ENCODE measurements at places on chromosomes 3 and 15.

DNA sequence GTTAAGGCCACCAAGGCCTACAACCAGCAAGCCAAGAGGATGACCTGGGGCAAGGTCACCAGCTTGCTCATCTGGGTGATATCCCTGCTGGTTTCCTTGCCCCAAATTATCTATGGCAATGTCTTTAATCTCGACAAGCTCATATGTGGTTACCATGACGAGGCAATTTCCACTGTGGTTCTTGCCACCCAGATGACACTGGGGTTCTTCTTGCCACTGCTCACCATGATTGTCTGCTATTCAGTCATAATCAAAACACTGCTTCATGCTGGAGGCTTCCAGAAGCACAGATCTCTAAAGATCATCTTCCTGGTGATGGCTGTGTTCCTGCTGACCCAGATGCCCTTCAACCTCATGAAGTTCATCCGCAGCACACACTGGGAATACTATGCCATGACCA lies 3.6 kb downstream of the CXCR6 start:
- no peak for DNase-seq

DNA sequence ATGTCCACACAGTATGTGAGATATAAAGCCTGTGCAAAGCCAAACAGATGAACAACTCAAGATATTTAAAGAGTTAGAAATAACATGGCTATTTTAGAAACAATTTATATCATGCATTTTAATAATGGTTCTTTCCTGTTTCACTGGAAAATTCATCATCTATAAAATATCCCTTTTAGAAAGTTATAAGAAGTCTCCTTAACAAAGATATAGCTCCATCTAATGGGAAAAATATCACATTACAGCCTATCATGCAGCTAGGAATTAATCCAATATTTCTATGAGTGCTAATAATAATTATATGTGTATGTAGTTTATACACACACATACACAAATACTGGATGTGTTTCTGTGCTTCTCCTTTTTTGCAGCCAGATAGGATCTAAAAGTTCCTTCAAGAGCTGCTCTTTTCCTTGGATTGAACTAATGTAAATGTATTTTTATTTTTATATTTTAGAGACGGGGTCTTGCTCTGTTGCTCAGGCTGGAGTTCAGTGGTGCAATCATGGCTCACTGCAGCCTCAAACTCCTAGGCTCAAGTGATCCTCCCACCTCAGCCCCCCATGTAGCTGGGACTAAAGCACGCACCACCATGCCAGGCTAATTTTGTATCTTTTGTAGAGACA lies 21.6 kb downstream of the RPL22L1 start:
- peak; percentile 49 for DNase-seq

GRCh38 chr15:80710635-80711554 lies 15.8 kb downstream of the ABHD17C start:
- peak; percentile 55 for DNase-seq

DNA sequence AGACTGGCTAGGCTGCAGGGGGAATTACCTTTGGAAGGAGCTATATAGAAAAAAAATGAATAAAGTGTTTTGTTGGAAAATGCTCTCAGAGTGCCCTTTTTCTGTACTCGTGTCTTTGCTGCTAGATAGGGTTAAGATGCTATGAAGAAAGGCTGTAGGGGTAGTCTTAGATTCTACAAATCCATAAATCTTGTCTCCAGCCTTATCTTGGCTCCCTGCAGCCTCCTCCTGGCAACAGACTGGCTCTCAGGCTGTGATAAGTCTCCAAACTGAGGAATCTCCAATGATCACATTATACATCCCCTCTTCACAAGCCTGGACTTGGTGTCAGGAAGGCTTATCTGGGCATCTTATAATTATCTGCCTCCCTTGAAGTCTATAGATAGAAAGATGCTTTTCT lies 9.3 kb downstream of the LPCAT4 start:
- DNase-seq, result no peak

GRCh38 chr3:45060165-45060892 lies 34.2 kb downstream of the CLEC3B start:
- DNase-seq, result no peak

- DNase-seq, result peak; percentile 66
Measured at GRCh38 chr3:177358091-177358976, 161.1 kb upstream of the TBL1XR1 start.

GRCh38 chr3:139940622-139941021 lies 5.6 kb downstream of the CLSTN2 start:
- no peak for DNase-seq

DNA sequence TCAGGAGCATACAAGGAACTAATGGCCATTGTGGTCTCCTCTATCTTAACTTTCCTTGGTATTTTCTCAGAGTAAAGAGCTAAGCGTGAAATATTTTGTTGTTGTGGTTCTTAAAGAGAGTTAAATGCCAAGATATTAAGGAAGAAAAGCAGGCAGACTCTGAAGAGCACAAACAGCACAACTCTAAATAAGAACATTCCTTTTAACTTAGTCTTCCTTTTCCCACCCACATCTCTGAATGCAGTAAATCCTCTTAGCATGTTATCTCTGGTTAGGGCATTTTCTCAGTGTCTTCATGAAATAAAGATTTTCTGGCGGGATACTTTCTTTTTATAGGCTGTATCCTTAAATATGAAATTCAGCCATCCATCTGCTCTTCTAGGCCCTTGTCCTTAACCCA lies 1.5 kb downstream of the GPR87 start:
- DNase-seq, result peak; percentile 67

DNA sequence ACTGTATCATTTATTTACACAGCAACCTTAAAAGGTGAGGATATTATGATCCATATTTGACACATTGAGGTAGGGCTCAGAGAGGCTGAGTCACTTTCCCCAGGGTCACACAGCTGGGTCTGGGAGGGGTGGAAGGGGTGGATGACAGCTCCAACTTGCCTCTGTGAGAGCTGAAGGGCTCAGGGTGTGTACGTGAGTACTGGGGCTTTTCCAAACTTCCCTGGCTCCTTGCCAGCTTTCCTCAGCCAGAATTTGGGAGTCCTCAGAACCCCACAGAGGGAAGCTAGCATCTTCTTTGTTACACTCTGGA lies 58.3 kb upstream of the SLC6A11 start:
- no peak for DNase-seq

DNA sequence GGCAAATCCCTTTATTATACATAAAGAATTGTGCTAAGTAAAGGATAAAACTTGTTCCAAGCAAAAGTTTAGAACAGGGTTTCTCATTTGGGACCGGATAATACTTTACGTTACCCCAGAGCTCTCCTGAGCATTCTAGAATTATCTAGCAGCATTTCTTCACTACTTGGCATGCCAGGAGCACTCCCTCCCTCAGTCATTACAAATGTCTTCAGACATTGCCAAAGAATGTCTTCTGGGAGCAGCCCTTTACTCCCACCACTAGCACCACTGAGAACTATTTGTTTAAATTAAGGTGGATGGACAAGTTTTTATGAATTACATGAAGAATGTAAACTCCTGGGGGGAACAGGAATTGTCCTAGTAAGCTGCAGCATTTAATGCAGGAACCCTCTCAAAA lies 516.4 kb downstream of the GBE1 start:
- DNase-seq, result peak; percentile 24

DNA sequence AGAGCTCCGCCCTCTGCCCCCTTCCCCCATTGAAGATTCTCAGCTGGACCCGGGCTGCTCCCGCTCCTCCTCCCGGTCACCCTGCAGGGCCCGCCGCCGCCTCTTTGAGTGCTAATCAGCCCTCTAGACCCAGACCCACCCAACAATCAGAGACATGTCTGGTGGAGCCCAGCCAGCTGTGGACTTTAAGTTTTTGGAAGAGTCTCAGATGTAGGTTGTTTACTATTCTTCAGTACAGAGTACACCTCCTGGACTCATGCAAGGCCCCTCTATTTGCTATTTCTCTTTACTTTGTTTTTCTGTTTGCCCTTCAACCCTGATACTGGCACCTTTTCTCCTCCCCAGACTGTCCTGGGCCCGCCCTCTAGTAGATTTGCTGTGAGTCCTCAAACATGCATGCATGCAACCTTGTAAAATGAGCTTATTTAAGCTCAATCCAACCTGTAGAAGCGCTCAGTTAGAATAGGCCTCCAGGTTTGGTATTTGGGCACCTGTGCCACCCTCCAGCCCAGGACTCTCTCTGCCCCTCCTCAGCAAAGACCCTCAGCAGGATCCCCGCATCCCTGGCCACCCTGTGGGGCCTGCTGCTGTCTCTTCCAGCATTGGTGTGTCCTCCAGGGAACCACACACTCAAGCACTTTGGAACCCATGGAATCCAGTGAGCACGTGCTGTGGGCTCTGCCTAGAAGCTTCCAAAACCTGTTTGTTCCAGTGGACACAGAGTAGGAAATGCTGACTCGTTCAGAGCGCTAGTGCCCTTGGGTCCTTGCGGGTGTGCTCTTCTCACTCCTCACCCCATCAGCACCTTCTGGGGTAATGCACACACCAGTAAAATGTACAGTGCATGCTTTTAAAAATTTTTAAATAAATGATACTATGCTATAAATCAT lies 4.6 kb downstream of the PRR23E start:
- DNase-seq, result no peak

DNA sequence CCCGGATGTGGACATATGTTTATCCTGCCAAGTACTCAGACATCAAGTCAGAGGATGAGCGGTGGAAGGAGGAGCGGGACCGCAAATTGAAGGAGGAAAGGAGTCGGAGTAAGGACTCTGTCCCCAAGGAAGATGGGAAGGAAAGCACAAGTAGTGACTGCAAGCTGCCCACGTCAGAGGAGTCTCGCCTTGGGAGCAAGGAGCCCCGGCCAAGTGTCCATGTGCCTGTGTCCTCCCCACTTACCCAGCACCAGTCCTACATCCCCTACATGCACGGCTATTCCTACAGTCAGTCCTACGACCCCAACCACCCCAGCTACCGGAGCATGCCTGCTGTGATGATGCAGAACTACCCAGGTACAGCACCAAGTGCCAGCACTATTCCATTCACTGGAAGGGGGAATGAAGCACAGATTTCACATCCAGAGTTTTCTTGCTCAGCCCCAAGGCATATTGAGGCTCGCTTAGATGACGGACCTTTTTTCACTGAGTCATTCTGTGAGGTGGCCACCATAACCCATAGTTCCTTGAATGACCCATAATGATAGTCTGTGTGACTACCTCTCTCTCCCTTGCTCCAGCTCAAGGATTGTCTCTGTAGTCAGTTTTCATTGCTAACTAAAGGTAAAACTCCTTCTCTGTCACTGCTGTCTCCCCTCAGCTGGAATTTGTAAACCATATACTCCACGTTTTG lies 97.1 kb downstream of the RBPMS2 start:
- DNase-seq, result no peak

GRCh38 chr3:158121295-158121694 lies 11.4 kb downstream of the RSRC1 start:
- no peak for DNase-seq

DNA sequence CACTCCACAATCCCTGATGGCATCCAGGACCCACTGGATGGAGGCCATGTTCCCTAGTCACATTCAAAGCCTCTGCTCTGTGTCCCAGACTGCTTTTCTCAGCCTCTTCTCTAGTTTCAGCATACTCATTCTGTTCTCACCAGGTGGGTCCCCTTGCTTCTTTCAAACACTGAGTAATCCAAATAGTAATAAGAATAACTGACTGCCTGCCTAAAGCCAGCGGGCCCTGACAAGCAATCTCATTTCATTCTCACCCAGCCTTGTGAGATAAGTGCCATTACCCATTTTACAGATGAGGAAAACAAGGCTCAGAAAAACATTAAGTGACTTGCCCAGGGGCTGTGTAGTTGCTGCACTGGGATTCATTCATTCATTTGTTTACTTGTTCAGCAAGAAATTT lies 25.4 kb downstream of the MAPKAPK3 start:
- no peak for DNase-seq

- no peak for DNase-seq
Measured at GRCh38 chr3:123728014-123728413, 143.2 kb upstream of the HACD2 start.

DNA sequence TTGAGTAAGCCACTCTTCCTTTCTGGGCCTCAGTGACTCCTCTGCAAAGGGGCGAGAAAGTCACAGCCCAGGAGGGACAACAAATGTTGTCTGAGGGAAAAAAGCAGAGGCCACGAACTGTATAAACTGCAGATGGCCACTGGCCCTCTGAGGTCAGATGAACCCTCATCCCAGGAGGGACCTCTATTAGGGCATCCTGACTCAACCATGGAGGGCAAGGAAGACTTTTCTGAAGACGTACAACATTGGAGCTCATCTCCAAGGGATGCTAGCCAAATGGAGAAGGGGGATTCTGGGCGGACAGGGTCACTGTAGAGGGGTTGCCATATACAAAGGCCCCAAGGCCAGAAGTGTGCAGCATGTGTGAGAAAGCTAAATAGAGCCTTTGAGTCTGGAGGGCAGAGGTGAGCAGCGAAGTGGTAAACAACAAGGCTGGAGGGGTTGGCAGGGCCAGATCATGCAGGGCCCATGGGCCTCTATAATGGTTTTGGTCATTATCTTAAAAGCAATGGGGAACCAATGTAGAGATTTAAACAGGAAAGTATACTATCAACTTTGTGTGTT lies 16.7 kb downstream of the GRAMD2A start:
- DNase-seq, result no peak

DNA sequence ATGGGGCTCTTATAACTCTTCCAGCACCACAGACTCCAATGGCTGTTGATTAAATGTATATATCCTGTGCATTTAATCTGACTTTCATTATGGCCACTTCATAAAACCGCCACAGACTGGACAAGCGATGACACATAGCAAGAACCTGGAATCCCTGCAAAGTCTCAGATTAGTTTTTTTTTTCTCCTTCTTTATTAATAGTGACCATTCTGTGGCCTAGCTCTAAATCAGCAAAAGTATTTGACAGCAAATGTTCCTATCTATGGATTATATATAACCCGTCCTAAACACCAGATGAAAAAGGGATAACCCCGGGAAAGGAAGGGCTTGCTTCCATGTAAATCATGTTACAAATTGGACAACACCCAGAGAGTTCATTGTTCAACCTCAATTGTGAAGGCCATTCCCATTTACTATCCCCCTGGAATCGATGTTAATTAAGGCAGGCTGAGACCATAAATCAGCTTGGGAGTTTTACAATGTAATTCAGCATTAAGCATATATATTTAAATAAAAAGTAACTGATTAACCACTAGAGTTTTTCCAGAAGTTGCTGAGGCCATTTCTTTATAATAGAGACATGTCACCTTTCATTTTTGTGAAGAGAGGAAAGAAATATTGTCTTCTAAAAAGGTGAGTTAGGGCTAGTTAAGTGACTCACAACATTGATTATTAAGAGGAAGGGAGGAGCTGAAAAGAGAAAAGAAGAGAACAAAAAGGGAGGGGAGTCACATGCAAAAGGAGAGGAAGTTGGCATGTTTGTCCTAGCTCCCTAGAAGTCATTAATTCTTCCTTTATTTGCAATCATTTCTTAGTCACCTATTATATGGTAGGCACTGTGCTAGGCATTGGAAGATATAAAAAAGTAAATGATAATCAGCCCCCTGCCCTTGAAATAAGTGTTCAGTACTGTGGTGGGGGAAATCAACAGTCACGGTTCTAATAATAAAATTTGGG lies 26.2 kb downstream of the ALDH1A2 start:
- DNase-seq, result no peak

- peak; percentile 84 for DNase-seq
Measured at GRCh38 chr15:88113613-88114308, 142.8 kb downstream of the NTRK3 start.

GRCh38 chr3:99543796-99544195 lies 94.6 kb upstream of the COL8A1 start:
- DNase-seq, result no peak
